ENCODE measurements at places on chromosomes 16 and 17. TPM values are rescaled to one million over a fixed set of nuclear protein-coding genes. Genes with fewer than 3 reads are reported as not detected.

The CTRB1 gene
- not detected for total RNA-seq

The KCNJ12 gene
- total RNA-seq: 0.20 TPM

The TSEN54 gene
- 17.3 TPM for total RNA-seq

The HOXB9 gene
- not detected for total RNA-seq

The NPIPB2 gene
- total RNA-seq: 1.1 TPM

The LRRC37A3 gene
- 2.6 TPM for total RNA-seq

The CLDN6 gene
- total RNA-seq: not detected

The TMEM186 gene
- total RNA-seq: 6.4 TPM

The CDRT4 gene
- not detected for total RNA-seq

The CDRT15L2 gene
- total RNA-seq: not detected

The IRX6 gene
- total RNA-seq: not detected

The PPM1E gene
- 0.06 TPM for total RNA-seq

The TSNAXIP1 gene
- 0.15 TPM for total RNA-seq

The ANKRD11 gene
- 70.2 TPM for total RNA-seq

The SCNN1G gene
- not detected for total RNA-seq

The ZSCAN10 gene
- total RNA-seq: not detected

The KRTAP9-2 gene
- total RNA-seq: not detected

The DHRS7C gene
- total RNA-seq: not detected

The TBC1D3E gene
- not detected for total RNA-seq

The P2RX5 gene
- 1.2 TPM for total RNA-seq

The LMF1 gene
- 26.4 TPM for total RNA-seq

The HSD3B7 gene
- 11.1 TPM for total RNA-seq

The C17orf50 gene
- total RNA-seq: not detected

The TPSB2 gene
- not detected for total RNA-seq

The CACNG1 gene
- not detected for total RNA-seq

The CDR2 gene
- total RNA-seq: 18.9 TPM

The KARS1 gene
- total RNA-seq: 108 TPM

The CD300LG gene
- 0.50 TPM for total RNA-seq

The HSPB9 gene
- not detected for total RNA-seq

The TRIM47 gene
- 35.9 TPM for total RNA-seq

The CCNF gene
- 3.6 TPM for total RNA-seq

The CD300LB gene
- total RNA-seq: not detected

The DNAAF1 gene
- total RNA-seq: not detected

The WNK4 gene
- total RNA-seq: 1.5 TPM

The TMEM256 gene
- 68.5 TPM for total RNA-seq

The FOXN1 gene
- not detected for total RNA-seq

The LRRC59 gene
- total RNA-seq: 111 TPM

The FNDC8 gene
- not detected for total RNA-seq

The CES1 gene
- total RNA-seq: 41.6 TPM

The KRTAP4-6 gene
- not detected for total RNA-seq

The OTOP3 gene
- not detected for total RNA-seq

The PLA2G10 gene
- total RNA-seq: not detected

The G6PC3 gene
- 55.5 TPM for total RNA-seq

The CCDC92B gene
- total RNA-seq: not detected

The KRTAP4-9 gene
- not detected for total RNA-seq

The MPG gene
- 134 TPM for total RNA-seq

The SNF8 gene
- total RNA-seq: 46.6 TPM

The KRT33A gene
- not detected for total RNA-seq

Data from cardiac ventricle fibroblast (primary cell).